ENCODE measurements at places on chromosomes 6 and 20.

DNA sequence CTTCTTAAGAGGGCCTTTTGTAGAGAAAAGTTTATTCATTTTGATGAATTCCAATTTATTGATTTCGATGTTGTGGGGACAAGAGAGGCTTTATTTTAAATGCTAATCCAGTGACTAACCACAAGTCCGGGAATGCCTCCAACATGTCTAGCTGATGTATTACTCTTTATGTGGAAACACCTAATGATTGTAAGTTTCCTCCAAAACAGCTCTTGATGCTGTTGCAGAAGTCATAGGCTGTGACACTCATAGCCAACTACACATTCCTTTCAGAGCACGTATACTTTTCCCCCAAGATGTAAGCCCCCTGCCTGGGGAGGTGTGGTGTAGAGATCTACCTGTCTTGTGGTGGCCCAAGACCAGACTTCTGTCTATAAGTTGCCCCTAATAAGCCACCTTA is 61.3 kb upstream of the RNF24 start:
- peak; percentile 80 for DNase-seq

DNA sequence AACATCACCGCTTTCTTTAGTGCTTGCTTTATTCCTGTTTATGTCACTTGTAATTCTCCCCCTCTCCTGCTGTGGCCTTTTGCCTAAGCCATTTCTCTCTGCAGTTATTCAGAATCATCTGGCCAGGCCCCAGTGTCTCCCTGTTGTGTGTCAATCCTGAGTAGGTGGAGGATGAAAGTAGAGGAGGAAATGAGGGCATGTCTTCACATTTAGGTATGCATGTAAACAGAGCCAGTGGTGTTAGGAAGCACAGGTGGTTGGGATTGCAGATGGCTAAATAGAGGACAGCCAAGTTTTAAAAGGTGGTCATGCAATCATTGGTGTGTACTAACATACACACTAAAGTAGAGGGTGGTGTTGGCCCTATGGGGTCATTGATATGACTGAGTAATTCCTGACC is 5.2 kb downstream of the PRSS35 start:
- DNase-seq, result no peak

DNA sequence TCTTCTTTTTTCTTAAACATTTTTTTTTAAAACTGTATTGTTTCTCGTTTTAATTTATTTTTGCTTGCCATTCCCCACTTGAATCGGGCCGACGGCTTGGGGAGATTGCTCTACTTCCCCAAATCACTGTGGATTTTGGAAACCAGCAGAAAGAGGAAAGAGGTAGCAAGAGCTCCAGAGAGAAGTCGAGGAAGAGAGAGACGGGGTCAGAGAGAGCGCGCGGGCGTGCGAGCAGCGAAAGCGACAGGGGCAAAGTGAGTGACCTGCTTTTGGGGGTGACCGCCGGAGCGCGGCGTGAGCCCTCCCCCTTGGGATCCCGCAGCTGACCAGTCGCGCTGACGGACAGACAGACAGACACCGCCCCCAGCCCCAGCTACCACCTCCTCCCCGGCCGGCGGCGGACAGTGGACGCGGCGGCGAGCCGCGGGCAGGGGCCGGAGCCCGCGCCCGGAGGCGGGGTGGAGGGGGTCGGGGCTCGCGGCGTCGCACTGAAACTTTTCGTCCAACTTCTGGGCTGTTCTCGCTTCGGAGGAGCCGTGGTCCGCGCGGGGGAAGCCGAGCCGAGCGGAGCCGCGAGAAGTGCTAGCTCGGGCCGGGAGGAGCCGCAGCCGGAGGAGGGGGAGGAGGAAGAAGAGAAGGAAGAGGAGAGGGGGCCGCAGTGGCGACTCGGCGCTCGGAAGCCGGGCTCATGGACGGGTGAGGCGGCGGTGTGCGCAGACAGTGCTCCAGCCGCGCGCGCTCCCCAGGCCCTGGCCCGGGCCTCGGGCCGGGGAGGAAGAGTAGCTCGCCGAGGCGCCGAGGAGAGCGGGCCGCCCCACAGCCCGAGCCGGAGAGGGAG is 580 bp downstream of the VEGFA start:
- peak; percentile 92 for DNase-seq

DNA sequence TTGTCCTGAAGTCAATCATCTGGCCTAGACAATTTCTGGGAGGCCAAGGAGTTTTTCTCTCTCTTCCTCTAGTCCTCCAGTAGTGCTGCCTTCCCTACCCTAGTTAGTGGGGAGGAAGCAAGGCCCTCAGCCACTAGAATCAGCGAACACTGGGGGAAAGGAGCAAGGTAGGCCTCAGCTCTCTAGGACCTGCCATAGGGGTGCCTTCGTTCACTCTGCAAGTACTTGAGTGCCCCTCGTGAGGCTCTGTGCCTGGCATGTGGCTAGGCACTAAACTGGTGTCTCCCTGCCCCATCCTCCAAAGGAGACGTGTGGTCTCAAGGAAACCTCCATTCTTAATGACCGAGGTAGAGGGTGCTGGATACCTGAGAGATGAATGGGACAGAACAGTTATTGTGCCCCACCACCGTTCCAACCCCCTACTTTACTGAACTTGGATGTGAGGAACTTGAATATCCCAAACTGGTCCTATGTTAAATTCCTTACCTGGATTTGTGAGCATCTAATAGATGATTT is 1.1 kb downstream of the DEF6 start:
- DNase-seq, result no peak

DNA sequence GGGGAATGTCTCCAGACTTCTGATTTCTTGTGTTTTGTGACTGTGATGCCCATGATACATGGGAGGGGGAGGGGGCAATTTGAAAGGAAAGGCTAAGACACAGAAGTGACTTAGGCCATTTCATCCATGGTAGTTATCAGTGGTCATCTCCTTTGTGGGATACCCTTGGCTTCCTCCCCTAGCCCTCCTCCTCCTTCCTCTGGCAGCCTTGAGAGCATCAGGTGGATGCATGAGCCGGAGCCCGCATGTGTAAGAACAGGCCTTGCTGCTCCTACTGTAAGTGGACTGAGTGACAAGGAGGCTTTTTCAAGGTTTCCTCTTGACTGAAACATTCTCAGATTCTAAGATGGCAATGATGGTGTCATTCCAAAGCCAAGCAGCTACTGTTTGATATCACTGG is 874 bp downstream of the CD83 start:
- no peak for DNase-seq

GRCh38 chr6:28977341-28978132 is 27.6 kb downstream of the ZNF311 start:
- DNase-seq, result peak; percentile 16

DNA sequence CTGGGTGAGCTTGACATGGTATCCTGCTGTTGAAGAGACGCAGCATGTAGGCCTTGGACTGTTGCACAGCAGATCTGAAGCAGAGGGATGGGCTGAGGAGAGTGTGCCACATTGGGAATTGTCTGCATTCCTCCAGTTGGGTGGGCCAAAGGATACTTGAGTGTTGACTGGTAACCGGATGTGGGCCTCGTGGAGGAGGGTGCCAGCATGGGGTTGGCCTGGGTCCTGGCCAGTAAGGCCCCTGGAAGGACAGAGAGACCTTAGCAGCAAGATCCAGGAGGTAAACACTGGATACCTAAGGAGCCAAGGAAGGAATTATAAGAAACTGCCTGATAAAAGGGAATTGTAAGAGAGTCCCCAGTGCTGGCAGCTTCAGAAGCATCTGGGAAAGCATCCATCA is 76.9 kb downstream of the FIG4 start:
- no peak for DNase-seq

- no peak for DNase-seq
Observed at GRCh38 chr20:23277316-23277715, 73.3 kb upstream of the NXT1 start.

GRCh38 chr20:3407040-3407770 is at the start of gene DNAAF9:
DNAAF9 (minus strand) TSS chr20:3407669; CDS start chr20:3407557, 112 bp downstream.
- DNase-seq, result peak; percentile 89

DNA sequence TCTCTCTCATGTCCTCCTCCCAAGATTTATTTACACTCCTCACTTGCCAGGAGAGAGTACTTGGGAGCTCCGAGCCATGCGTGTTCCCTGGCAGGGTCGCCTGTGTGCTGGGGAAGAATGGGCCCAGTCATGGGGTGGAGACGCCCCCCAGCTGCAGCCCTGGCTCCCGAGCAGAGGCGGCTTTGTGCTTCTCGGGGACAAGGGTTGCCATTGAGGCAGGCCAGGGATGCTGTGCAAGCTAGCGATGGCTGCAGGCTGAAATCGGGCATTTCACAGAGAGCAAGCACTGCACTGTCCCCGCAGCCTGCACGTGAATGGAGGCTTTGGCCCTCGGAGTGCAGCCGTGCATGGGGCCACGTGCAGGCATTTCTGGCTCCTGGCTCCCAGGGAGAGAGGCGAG is 23.8 kb downstream of the PHACTR3 start:
- DNase-seq, result no peak

DNA sequence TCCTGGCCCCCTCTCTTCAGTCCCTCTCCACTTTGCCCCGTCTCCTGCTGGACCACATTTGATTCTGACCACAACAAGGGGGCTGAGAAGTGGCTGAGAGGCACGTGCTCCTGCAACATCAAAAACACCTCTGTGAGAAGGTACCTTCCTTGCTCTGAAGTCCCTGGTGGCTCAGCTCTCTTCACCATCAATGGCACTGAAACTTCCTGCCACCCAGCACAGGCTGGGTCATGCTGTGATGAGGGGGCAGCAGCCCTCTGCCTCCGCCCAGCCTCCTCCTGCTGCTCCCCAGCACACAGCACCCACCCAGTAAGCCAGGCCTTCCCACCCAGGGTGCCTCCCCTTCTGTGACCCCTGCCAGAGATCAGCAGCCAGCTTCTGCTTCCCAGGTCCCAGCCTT is 10.3 kb downstream of the ZMYND8 start:
- no peak for DNase-seq

- no peak for DNase-seq
Observed at GRCh38 chr6:157424491-157425020, 43.6 kb downstream of the ZDHHC14 start.

- no peak for DNase-seq
Observed at GRCh38 chr20:37670351-37670791, 23.5 kb upstream of the CTNNBL1 start.

GRCh38 chr6:141401851-141402250 is 730.9 kb upstream of the GJE1 start:
- DNase-seq, result no peak

- no peak for DNase-seq
Observed at GRCh38 chr20:5822569-5822968, 72.4 kb downstream of the SHLD1 start.

DNA sequence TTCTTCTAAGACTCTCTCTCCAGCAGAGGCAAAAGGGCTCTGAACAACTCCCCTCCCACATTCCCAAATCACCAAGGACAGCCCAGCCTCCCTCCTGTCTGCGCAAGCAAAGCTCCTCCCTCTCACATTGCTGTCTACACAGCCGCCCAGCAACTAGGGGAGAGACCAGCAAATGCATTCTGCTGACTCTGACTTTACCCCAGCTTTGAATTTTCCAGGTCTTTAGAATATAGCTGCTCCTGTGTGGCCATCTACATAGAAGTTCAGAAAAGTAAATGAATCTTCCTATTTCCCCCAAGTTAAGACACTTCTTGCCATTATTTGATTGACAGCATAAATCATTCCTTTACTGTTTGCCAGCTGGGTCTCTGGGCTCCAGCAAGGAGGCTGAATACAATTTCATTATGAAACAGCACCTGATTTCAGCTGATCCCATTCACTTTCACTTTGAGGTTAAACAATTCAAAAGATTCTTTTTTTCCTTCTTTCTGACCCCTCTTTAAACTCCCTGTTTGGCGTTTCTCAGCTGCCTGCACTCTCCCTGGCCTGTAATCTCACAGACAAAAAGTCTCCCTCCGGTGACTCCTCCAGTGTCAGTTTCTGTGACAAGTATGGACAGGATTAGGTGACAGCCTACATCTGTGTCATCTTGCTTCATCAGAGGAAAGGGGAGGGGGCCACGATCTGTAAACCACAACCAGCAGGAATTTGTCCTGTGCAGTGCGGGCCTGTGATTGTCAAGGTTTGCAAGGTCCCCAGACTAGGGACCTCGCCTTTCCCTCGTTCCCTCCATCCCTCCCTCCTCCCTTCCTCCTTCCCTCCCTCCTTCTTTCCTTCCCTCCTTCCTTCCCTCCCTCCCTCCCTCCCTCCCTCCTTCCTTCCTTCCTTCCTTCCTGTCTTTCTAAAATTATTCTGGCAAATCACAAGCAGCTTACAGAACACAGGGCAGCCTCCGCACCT is 205.6 kb upstream of the RIN2 start:
- DNase-seq, result peak; percentile 92

DNA sequence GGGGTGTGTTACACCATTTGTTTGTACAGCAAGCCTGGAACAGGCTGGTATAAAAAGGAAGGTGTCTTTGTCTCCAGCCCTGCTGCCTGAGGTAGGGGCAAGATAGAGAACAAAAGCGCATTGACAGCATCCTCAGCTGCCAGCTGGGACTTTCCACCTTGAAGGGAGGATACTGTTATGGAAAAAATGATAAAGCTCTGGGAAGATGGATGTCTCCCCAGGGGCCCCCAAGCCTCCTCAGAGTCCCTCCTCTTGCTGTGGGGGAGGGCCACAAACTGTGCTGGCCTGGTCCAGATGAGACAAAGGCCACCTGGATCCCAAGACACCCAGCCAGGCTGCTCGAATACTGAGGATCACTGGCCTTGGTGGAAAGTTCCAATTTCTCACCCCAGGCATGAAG is 13.0 kb downstream of the REM1 start:
- DNase-seq, result no peak

DNA sequence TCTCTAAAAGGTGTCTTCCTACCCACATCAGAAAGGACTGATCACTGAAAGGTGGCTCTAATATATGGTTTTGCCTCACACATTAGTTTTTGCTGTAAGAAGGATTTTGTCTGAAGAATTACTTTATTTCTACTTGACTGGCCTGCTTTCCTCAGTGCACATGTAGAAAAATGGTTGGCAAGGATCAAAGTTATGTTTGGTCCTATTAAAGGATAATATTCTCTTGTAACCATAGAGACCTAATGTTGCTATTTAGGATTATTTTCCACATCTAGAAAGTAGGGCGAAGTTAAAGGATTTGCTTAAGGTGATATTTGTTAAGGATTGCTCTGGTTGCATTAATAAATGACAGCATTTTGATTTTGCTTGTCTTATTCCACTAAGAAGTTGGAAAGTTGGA is 40.7 kb downstream of the PHACTR2 start:
- no peak for DNase-seq

GRCh38 chr20:51757226-51757625 is 11.0 kb downstream of the ATP9A start:
- DNase-seq, result peak; percentile 25

- no peak for DNase-seq
Observed at GRCh38 chr6:18141805-18142590, 12.9 kb downstream of the TPMT start.
